ENCODE measurements at places on chromosomes 12 and 14. TPM values are rescaled to one million over a fixed set of nuclear protein-coding genes. Genes with fewer than 3 reads are reported as not detected.

ITGA5 gene
- 244 TPM for polyA plus RNA-seq

GRCh38 chr14:69105326-69105725 is 47.6 kb downstream of the DCAF5 start:
- no peak for DNase-seq

DNA sequence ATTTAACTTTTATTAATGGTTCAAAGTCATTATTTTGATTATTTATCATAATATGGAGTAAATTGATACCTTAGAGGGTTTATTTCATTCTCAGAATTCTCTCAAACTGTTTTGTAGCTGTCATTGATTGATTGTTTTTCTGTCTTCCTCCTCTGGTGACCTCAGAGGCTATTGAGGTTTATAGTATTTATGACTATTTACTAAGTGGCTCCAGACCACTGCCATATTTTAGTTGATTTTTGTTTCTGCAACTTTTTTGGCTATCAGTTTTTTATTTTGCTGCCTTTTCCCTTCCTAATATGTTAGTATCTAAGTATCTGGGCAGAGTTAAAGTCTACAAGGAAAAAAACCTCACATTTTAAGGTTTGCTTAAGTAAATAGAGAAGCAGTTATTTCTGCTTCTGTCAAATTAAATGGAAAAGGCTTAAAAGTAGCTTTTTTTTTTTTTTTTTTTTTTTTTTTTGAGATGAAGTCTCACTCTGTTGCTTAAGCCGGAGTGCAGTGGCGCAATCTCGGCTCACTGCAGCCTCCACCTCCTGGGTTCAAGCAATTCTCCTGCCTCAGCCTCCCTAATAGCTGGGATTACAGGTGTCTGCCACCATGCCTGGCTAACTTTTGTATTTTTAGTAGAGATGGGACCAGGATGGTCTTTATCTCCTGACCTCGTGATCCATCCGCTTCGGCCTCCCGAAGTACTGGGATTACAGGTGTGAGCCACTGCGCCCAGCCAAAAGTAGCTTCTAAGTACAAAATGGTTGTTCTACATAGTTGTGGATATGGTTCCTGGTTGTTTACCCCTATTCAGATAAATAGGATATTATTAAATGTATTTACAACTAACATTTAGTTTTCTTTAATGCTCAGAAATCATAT is 8.2 kb downstream of the MDM2 start:
- DNase-seq, result no peak

- DNase-seq, result no peak
Observed at GRCh38 chr12:95718772-95719171, 71.8 kb downstream of the NTN4 start.

All from psoas muscle (tissue), 8 donors.